ENCODE measurements at places on chromosomes 16 and 17. TPM values are rescaled to one million over a fixed set of nuclear protein-coding genes. Genes with fewer than 3 reads are reported as not detected.

The ATP1B2 gene
- total RNA-seq, result under 0.01 TPM

The PLEKHH3 gene
- total RNA-seq, result 17.8 TPM

The KRT20 gene
- not detected for total RNA-seq

The SPATA32 gene
- under 0.01 TPM for total RNA-seq
